ENCODE measurements at places on chromosomes 12 and 14.

GRCh38 chr14:61492474-61492873 lies 171.1 kb downstream of the PRKCH start:
- no peak for DNase-seq
- H3K4me3 ChIP-seq, result no peak overlapping the region
- peaks cover 53% of the 10 kb centered on the region for H3K36me3 ChIP-seq
- H3K4me1 ChIP-seq, result peaks cover 19% of the 10 kb centered on the region

GRCh38 chr14:65772921-65773574 lies 360.5 kb downstream of the FUT8 start:
- no peaks in the 10 kb centered on the region for H3K36me3 ChIP-seq
- no peak overlapping the region for H3K4me3 ChIP-seq
- no peak overlapping the region for H3K27ac ChIP-seq
- no peaks in the 10 kb centered on the region for H3K4me1 ChIP-seq

GRCh38 chr12:43337571-43338444 lies 214.2 kb downstream of the ADAMTS20 start:
- H3K4me1 ChIP-seq, result peaks cover 4% of the 10 kb centered on the region
- no peak for DNase-seq
- no peak overlapping the region for H3K27ac ChIP-seq
- no peaks in the 10 kb centered on the region for H3K36me3 ChIP-seq
- no peaks in the 10 kb centered on the region for H3K27me3 ChIP-seq

DNA sequence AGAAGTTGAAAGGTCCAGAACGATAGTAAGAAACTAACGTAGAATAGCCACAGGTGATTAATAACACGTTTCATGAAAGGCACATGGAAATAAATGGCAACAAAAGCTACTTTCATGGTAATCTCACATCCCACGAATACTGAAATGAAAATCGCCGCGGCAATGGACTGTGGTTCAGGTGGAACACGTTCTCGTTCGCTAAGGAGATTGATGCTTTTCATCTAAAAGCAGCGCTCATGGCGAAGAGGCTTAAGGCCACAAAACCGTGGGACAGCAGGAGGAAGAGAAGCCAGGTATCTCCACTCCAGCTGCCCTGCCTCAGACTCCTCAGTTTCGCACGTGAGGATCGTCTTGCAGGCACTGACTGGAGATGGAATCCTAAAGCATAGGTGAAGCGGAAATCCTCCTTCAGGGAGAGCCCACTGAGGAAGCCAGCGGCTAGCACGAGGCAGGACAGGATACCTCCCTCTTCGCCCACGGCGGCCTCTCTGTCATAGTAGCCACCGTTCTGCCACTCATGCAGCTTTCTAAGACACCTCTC lies 696 bp upstream of the GPHN start:
- H3K4me3 ChIP-seq, result peak overlapping the region; percentile 90
- H3K36me3 ChIP-seq, result no peaks in the 10 kb centered on the region
- DNase-seq, result no peak
- H3K27ac ChIP-seq, result peak overlapping the region; percentile 94
- H3K4me1 ChIP-seq, result peaks cover 32% of the 10 kb centered on the region
